ENCODE measurements at places on chromosomes 6 and 20.

DNA sequence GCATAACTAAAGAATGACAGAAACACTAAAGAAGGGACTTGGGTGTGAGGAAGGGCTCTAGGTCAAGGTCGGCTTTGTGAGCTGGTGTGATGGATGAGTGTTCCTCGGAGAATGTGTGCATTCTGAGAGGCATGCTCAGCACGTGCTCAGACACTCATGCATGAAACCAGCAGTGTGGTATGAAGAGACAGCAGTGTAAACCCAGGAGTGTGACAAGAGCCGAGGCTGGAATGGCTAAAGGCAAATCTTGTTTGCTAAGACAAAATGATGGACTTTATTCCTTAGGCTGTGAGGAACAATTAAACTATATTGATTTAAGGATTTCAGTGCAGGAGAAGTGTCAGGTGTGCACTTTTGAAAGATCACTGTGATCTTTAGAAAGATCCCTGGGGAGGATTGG lies 107.4 kb upstream of the MAP7 start:
- DNase-seq: no peak

GRCh38 chr6:107784669-107785068 lies 39.4 kb downstream of the SCML4 start:
- DNase-seq: no peak

GRCh38 chr6:56699066-56699654 lies 56.5 kb upstream of the DST start:
- DNase-seq: no peak

GRCh38 chr20:48750941-48751635 lies 76.7 kb downstream of the PREX1 start:
- DNase-seq: peak; percentile 55

DNA sequence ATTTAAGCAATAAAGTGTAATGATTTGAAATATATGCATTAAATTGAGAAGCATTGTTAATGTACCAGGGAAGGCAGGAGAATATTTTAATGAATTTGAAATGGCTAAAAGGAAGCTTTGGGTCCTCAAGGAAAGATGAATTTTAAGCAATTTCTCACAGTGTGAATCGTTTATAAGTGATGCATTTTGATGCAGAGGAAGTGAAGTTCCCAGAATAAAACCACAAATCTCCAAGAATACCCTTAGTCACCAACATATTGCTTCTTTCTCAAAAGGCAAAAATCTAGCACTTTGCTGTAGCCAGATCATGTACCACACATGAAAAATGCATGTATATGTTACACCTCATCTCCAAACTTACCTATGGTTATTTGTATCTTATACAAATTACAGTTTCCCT lies 11.7 kb downstream of the TPD52L1 start:
- DNase-seq: no peak

- DNase-seq: peak; percentile 12
Measured at GRCh38 chr6:139625998-139626975, 251.8 kb upstream of the CITED2 start.

DNA sequence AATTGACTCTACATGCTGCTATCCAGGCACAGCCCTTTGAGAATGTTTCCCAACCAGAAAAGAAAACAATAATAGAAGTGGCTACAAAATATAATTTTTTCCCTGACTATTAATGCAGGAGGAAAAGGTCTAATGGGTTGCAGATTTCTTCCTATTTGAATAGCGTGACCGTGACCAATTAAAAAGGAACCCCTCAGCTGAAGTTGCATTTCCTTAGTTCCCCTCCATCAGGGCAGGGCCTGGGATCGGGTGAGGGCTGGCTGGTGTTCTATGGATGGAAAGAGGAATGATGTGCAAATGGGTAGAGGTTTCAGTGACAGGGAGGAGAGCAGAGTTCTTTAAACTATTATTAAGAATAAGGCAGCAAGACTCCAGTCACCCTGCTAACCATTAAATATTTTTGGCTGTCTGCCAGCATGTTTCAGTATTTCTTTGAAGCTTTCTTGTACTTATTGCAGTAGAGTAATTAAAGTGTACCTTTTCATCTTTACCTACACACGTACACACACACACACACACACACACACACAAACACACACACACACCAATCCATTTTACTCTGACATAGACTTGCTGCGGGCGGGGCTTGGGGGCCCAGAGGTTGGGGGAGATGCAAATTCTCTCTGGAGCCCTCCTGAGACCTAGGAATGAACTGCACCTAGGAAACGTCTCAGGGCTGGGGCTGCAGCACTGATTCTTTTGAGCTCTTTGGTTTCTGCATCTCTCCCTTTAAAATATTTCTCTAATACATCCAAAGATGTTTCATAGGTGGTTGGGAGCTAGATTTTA lies 154.8 kb upstream of the SLC35B3 start:
- no peak for DNase-seq

DNA sequence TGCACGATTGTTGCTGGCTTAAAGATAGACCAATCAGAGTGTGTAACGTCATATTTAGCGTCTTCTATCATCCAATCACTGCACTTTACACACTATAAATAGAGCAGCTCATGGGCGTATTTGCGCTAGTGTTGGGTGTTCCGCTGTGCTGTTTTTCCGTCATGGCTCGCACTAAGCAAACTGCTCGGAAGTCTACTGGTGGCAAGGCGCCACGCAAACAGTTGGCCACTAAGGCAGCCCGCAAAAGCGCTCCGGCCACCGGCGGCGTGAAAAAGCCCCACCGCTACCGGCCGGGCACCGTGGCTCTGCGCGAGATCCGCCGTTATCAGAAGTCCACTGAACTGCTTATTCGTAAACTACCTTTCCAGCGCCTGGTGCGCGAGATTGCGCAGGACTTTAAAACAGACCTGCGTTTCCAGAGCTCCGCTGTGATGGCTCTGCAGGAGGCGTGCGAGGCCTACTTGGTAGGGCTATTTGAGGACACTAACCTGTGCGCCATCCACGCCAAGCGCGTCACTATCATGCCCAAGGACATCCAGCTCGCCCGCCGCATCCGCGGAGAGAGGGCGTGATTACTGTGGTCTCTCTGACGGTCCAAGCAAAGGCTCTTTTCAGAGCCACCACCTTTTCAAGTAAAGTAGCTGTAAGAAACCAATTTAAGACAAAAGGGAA lies 57.9 kb downstream of the TRIM38 start:
- peak; percentile 87 for DNase-seq

DNA sequence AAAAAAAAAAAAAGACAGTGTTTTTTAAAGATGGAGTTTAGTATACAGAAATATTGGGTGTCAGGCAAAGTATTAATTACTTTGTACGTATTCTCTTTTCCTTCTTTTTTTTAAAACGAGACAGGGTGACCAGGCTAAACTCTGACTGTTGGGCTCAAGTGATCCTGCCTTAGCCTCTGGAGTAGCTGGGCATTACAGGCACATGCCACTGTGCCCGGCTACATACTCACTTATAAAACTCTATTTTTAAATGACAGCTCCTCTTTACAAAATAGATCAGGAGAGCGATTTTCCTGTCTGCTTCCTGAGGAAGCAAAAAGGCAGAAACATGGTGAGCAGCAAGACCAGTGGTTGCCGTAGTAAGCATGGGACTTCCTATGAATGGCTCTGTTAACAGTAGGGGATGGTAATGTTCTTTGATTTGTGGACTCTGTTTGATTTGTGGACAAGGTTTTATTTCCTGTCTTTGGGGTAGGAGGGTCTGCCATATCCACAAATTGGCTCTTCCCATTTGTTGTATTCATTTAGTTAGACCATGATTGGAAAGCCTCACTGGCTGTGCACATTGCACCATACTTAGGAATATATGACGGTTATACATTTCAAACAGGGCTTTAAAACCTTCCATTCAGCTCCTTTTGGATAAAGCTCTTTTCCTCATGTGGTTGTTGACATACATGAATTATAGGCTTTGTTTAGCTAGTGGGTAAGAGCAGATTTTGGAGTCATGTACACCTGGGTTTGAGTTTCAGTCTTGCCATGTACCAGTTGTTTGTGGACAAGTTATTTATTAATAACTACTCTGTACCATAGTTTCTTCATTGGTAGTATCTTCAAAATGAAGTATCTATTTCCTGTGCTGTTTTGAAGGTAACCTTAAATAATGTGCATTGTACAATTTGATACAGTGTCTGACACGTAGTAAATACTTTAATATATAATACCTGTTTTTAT lies 45.1 kb downstream of the PTPRA start:
- no peak for DNase-seq

- no peak for DNase-seq
Measured at GRCh38 chr20:19991854-19992253, 25.3 kb upstream of the NAA20 start.

DNA sequence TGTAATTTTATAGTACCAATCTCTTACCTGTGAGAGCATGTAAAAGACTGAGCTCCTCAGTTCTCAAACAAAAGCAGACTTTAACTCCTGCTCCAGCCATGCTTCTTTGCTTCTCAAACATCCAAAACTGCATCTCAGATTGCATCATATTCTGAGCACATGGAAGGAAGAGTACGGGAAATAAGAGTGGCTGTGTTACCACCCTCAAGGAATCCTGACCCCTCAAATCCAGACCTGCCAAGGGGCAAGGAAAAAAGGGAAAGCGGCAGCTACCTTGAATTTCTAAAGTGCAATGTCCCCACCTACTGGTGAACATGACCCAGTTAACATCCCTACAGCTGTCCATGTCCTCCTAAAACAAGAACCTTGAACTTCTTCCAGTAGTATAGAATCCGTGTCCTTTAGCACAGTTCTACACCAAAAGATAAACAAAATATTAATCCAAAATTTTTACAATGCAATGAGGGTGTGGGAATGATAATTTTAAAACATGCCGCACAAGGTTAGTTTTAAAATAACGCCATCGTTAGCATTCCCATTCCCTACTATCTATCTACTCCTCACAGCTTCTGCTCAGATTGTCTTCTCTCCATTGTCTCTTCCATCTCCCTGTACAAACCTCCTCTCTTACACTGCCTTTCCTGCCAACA lies 34.1 kb upstream of the HLA-DQB1 start:
- peak; percentile 44 for DNase-seq

GRCh38 chr6:170040115-170040500 lies 250.8 kb downstream of the DLL1 start:
- no peak for DNase-seq

DNA sequence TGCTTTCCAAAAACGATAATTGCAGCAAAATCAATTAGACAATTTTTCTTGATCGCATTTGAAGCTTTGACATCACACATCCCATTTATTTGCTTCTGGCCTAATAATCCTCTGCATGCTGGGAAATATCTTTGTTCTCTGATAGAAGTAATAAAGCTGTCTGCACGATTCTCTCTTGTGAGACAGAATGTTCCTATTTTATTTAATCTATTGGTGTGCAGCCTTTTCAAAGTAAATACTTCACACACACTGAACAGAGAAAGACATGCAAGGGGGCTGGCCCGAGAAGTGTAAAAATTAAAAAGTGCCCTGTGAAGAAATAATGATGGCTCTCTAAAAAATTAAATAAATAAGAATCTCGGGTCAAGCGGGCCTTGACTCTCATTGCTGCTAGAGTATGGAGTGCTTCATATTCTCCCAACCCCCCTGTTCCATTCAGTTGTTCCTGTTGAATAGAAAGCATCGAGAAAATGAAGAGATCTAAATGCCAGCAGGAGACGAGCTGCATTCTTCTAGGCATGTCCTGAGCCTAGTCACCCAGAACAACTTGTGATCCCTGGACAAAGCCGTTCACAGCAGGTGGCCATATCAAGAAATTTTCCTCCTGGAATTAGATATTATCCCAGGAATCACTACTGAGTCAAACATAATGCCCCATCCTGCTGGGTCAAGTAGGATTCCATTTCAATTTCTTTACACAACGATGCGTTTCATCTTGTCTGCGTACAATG lies 625.9 kb upstream of the EPHA7 start:
- no peak for DNase-seq

DNA sequence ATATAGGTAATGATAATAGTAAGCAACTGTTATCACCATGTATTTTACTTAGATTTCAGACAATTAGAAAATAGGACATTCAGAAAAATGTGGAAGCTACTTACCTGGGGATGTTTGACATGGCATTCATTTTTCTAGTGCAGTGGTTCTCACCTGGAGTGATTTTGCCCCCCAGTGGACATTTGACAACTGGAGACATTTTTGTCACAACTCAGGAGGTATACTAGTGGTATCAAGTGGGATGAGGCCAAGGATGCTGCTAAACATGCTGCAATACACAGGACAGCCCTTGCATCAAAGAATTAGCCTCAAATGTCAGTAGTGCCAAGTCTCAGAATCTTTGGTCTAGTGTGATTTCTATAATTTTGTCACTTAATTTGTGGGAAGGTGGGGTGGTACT lies 36.1 kb downstream of the NUS1 start:
- DNase-seq: no peak

- DNase-seq: no peak
Measured at GRCh38 chr20:49446808-49447207, 35.7 kb downstream of the KCNB1 start.

DNA sequence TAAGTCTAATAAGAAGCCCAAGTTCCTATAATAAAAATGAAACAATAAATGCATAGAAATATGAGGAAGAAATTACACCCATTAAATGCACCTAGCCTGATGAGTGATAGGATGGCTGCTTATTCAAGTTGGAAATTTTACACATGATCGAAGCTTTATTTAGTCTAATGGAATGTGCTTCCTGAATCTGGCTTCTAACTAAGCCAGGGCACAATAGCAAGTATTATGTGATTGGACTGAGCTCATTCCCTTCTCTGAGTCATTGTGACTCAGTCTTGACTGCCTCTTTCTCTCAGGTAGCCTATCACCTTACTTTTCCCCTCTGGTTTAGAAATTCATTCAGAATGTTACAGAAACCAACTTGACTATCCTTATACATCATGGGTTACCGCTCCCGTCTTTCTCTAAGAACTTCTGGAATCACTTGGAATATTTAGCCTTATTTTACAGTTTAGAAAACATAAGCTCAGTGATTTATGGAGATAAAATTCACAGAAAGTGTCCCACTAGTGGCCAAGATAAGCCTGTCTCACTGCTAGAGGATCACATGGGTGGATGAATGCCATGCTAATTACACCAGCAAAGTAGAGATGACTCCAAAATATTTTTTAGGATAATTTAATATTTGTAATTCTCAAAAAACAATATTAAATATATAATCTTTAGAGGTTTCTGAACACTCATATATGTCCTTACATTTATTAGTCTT lies 505.3 kb upstream of the JAG1 start:
- DNase-seq: no peak

GRCh38 chr6:12557765-12558164 lies 158.8 kb upstream of the PHACTR1 start:
- DNase-seq: no peak

- no peak for DNase-seq
Measured at GRCh38 chr20:50820515-50821256, 25.8 kb downstream of the BCAS4 start.

- DNase-seq: no peak
Measured at GRCh38 chr6:49787176-49787575, at the start of gene PGK2. TSS of gene PGK2 (minus strand) at chr6:49787285. CDS start at chr6:49787187, 98 bp downstream.

- DNase-seq: no peak
Measured at GRCh38 chr20:37735541-37735940, 41.7 kb downstream of the CTNNBL1 start.

All from CD4-positive, alpha-beta T cell treated with Interleukin-4 for 1 hour (primary cell).